ENCODE measurements at places on chromosomes 13 and 19. TPM values are rescaled to one million over a fixed set of nuclear protein-coding genes. Genes with fewer than 3 reads are reported as not detected.

DNA sequence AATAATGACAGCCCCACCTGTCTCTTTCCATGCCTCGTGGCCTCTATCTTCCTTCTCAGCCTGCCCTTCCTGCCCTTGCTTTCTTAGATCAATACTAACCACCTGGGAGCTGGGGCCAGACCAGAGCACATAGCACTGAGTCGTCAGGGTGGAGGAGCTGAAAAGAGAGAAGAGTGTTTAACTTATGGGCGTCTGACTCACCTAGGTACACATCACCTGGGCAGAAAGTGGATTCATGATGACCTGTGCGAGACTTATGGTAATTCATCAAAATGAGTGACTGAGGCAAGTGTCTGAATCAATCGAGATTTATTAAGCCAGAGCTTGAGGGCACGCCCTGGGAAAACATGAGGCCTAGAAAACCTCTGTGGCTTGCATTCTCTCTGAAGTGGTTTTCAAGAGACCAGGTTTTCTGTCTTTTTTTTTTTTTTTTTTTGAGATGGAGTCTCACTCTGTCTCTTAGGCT is 19.2 kb downstream of the CEACAM6 start:
- H3K36me3 ChIP-seq = peaks cover 3% of the 10 kb centered on the region
- DNase-seq = peak; percentile 22
- H3K27me3 ChIP-seq = peaks cover 74% of the 10 kb centered on the region
- H3K4me3 ChIP-seq = peak overlapping the region; percentile 72

- no peak overlapping the region for H3K4me3 ChIP-seq
- no peak overlapping the region for H3K27ac ChIP-seq
- no peaks in the 10 kb centered on the region for H3K27me3 ChIP-seq
- H3K4me1 ChIP-seq = peaks cover 30% of the 10 kb centered on the region
- H3K36me3 ChIP-seq = no peaks in the 10 kb centered on the region
- no peak for DNase-seq
Measured at GRCh38 chr13:112770504-112770903, 80.7 kb downstream of the ATP11A start.

- DNase-seq = no peak
- peaks cover 16% of the 10 kb centered on the region for H3K36me3 ChIP-seq
- peaks cover 12% of the 10 kb centered on the region for H3K4me1 ChIP-seq
- H3K27me3 ChIP-seq = no peaks in the 10 kb centered on the region
- no peak overlapping the region for H3K4me3 ChIP-seq
- H3K27ac ChIP-seq = no peak overlapping the region
Measured at GRCh38 chr13:30759748-30760147, 24.4 kb downstream of the ALOX5AP start.

DNA sequence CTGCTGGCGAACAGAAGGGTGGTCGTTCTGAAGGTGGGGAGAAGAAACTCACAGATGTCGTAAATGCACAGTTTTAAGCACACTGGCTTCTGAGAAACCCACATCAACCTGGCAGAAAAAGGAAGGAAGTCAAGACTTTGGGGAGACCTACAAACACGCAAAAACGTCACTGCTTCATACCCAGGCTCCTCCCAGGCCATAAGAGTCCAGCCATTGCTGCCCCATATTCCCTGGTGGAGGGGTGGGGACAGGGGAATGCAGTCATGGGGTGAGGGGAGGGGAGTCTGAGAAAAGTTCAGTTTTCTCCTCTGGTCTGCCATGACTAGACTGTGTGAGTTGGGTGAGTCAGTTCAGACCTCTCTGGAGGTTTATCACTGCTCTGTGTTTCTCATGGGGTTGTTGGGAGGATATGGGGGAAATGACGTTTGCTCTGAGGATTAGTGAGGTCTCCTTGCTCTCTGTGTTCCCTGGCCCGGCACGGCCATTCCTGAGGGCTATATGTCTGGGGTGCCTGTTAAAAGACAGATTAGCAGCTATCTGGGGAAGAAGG is 139.0 kb downstream of the FLT1 start:
- no peak overlapping the region for H3K27ac ChIP-seq
- no peak for DNase-seq
- peaks cover 8% of the 10 kb centered on the region for H3K27me3 ChIP-seq

GRCh38 chr13:99988529-99989275 is 7.1 kb downstream of the ZIC2 start:
- DNase-seq = no peak
- peaks cover 3% of the 10 kb centered on the region for H3K36me3 ChIP-seq
- H3K4me3 ChIP-seq = peak overlapping the region; percentile 57
- H3K4me1 ChIP-seq = peaks cover 12% of the 10 kb centered on the region
- H3K27ac ChIP-seq = peak overlapping the region; percentile 85

- H3K4me3 ChIP-seq = no peak overlapping the region
- H3K4me1 ChIP-seq = peaks cover 2% of the 10 kb centered on the region
- no peak for DNase-seq
Measured at GRCh38 chr19:1582201-1582600, 10.5 kb downstream of the MBD3 start.

DNA sequence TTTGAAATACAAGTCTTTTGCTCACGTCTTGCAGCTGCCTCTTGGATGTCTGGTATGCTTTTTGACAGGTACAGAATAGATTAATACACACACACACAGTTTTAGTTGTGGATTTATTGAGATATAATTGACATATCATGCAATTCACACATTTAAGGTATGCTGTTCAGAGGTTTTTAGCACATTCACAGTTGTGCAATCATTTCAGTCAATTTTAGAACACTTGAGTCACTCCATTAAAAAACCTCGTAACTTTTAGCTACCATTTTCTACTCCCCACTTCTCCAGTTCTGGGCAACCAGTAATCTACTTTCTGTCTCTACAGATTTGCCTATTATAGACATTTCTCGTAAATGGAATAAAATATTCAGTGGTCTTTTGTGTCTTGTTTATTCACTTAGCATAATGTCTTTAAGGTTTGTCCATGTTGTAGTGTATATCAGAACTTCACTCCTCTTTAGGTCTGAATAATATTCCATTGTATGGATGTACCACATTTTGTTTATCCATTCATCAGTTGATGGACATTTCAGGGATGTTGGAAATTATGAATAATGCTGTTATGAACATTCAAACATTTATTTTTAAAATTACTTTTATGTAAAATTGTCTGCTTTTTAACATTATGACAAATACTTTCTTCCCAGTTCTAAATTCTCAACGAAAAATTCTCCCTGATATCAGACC is 2.5 kb upstream of the ZMYM2 start:
- no peak for DNase-seq
- peaks cover 5% of the 10 kb centered on the region for H3K36me3 ChIP-seq
- H3K27ac ChIP-seq = no peak overlapping the region
- H3K4me3 ChIP-seq = no peak overlapping the region

DNA sequence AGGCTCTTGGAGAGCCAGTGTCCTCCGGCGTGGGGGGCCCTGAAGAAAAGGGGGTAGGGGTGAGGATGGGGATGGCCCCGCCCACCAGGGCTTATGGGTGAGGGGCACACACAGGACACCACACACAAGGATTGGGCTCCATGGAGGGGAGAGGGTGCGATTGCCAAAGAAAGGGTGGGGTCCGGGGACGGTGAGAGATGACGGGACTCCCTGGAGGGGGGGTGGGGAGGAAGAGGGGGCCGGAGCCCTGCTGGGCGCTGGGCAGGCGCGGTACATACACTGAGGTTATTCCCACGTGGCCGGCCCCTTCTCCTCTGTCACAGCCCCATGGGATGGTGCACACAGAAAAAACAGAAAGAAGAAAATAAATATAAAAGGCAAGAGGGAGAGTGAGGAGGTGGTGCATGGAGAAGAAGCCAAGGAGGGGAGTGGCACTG is 60.1 kb downstream of the IER2 start:
- no peaks in the 10 kb centered on the region for H3K27me3 ChIP-seq
- H3K4me1 ChIP-seq = peaks cover 22% of the 10 kb centered on the region
- no peak for DNase-seq
- peaks cover 5% of the 10 kb centered on the region for H3K36me3 ChIP-seq
- H3K4me3 ChIP-seq = peak overlapping the region; percentile 36

The PABPC3 gene
- total RNA-seq = 0.31 TPM

All from T-helper 17 cell (primary cell).